Esophagus squamous epithelium (tissue), 5 donors: ENCODE measurements at places on chromosomes 5 and 9. TPM values are rescaled to one million over a fixed set of nuclear protein-coding genes. Genes with fewer than 3 reads are reported as not detected.

Gene SLC6A18
- total RNA-seq: not detected

Gene C9
- not detected for total RNA-seq

Gene PTPRD
- total RNA-seq: 0.23 TPM

Gene MEIKIN
- total RNA-seq: not detected

DNA sequence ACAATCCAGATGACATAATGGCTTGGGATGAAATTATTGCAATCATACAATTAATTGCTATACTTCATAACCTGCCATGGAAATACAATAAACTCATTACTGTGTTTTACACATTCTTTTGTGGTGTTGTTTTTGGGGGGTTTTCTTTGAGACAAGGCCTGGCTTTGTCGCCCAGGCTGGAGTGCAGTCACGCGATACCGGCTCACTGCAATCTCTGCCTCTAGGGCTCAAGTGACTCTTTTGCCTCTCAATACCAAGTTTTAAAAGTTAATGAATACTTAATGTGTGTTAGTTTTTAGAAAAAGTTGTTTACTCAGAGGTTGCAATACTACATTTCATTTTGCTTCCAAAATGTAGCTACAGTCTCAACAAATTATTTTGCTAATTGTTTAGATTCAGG lies 598.4 kb downstream of the CHSY3 start:
- DNase-seq: no peak

DNA sequence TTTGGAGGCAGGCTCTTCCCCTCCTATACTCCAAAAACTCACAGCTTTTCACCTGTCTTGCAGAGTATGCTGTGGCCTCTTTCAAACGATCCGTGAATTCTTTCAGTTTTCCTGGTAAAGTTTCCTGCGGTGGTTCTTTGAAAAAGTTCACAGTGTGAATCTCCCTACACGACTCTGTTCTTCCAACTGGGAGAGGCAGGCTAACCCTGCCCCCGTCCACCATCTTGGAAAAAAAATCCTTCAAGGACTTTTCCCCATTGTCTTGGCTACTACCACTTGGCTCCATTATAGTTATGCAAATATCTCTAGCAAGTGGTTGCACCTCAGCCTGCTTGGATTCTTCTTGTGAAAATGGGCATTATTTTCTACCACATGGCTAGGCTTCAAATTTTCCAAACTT lies 382.6 kb downstream of the AGTPBP1 start:
- no peak for DNase-seq
